ENCODE measurements at places on chromosomes 2 and 18. TPM values are rescaled to one million over a fixed set of nuclear protein-coding genes. Genes with fewer than 3 reads are reported as not detected.

TUBA3E gene
- total RNA-seq, result not detected

DNER gene
- total RNA-seq, result 309 TPM

AP1S3 gene
- 1.5 TPM for total RNA-seq

RRM2 gene
- 2.0 TPM for total RNA-seq

AGXT gene
- not detected for total RNA-seq

UBE2E3 gene
- 50.9 TPM for total RNA-seq

CHRND gene
- 0.19 TPM for total RNA-seq

CIAO1 gene
- total RNA-seq, result 237 TPM

IGFBP2 gene
- total RNA-seq, result 82.1 TPM

TRPM8 gene
- total RNA-seq, result not detected

NXPH2 gene
- total RNA-seq, result not detected

GCG gene
- total RNA-seq, result not detected

MGAT5 gene
- 43.5 TPM for total RNA-seq

LIMS4 gene
- 13.7 TPM for total RNA-seq

FLACC1 gene
- total RNA-seq, result 1.8 TPM

CRYBA2 gene
- total RNA-seq, result 6.8 TPM

CAPN14 gene
- total RNA-seq, result 0.11 TPM

SLC19A3 gene
- 0.41 TPM for total RNA-seq

UGT1A8 gene
- total RNA-seq, result not detected

C18orf63 gene
- not detected for total RNA-seq

TMEM163 gene
- total RNA-seq, result 13.1 TPM

ITSN2 gene
- 70.3 TPM for total RNA-seq

PAX3 gene
- total RNA-seq, result not detected

GALNT3 gene
- 0.90 TPM for total RNA-seq
